NCI-H187 (cell line): ENCODE measurements at places on chromosomes 16 and 17.

DNA sequence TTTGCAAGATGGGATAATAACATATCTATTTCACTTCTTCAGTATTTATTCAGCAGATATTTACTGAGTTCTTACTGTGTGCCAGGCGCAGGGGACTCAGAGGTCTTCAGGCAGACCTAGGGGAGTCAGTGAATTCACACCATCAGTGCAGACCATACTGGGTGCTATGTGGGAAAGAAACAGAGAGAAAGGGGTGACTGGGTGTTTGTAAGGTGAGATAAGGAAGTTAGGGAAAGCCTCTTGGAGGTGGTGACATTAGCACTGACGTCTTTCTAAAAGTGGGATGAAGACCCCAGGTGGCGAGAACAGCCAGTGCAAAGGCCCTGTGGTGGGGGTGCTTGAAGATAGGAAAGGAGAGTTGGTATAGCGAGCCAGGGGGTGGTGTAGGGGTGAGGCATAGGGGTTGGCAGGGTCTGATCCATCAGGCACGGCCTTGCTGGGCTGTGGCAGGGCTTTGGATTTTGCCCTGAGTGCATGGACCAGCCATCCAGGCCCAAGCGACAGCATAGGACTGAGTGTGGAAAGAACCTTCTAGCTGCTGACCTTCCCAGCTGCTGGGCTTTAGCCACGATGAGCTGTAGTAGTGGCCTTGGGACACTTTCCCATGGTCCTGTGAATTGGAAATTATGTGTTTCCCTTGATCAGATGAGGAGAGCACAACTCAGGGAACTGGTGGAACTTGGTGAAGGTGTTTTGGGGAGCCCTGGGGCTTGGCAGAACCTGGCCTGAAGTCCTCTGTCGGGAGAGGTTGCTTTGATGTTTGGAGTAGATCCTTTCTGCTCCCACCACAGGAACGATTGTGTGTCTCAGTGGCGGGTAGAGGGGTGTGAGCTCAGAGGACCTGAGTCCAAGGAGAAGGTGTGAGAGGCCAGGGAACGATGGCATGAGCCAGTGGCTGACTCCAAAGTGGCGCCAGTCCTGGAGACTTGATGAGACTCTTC is 3.9 kb upstream of the SOCS1 start:
- DNase-seq: no peak

DNA sequence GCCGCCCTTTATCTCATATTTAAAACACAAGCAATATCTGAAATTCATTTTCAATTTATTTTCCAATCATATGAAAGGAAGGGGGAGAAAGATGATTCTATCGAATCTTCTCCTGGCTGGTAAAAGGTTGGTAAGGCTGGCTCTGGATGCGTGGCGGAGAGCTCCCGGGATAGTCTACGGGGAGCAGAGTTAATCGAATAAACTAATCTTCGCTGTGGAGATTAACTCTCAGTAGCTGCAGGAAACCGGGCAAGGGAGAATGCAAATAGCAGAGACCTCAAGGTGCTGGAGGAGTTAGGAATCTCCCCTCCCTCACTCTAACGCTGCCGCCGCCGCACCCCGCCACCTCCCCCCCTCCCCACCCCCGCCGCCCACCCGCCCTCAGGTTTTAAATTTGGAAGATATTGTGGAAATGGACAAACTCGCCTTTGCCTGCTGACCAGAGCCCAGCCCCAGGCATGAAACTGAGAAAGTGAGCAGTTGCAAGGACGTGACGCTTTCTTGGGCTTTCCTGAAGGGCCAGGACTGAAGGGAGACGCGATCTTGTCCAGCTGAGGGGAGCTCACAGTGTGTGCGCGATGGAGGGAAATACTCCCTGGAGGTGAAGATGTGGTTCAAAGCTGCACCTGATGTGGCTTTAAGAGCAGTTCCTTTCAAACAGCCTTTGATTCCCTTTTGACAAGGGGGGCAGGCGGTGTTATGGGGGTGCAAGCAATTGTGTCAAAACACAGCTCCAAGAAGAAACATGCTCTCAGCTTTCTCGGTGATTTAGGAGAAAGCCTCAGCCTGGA is 308.2 kb upstream of the IRX3 start:
- DNase-seq: no peak

DNA sequence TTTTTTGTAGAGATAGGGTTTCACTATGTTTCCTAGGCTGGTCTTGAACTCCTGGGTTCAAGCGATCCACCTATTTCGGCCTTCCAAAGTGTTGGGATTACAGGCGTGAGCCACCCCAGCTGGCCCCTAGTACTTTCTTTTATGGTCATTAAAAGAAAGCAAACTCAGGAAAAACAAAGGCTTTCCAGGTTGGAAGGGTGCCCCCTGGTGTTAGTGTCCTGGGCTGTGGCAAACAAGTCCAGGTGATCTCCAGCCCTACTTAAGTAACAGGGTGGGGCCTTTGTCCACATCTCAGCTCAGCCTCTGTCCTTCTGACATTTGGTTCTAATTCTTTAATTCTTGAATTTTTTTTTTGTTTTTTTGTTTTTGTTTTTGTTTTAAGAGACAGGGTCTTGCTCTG is 6.9 kb downstream of the IGFBP4 start:
- DNase-seq: no peak

DNA sequence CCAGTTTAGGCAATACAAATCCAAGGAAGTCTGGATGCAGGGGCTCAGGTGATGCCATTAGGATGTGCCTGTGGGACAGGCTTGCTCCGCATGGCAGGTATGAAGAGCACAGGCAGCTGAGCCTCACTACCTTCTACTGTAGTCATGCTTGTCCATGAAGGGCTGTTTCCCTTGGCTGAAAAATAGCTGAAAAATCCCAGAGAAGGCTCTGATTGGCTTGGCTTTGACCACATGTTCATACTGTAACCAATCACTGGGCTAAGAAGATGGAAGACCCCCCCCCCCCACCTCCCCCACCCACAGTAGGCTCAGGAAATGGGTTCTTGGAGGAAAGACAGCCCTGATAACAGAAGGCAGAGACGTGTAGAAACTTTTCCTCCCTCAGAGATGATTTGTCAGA is 66.5 kb upstream of the LGALS9 start:
- DNase-seq: no peak

GRCh38 chr16:35131429-35131828 is 1672.0 kb downstream of the TP53TG3F start:
- DNase-seq: no peak

- no peak for DNase-seq
Measured at GRCh38 chr16:83737729-83738354, 69.9 kb upstream of the HSBP1 start.
